ENCODE measurements at places on chromosomes 2 and 18.
A peak's percentile ranks its signal among the peaks of the same experiment; 100 is the strongest.

DNA sequence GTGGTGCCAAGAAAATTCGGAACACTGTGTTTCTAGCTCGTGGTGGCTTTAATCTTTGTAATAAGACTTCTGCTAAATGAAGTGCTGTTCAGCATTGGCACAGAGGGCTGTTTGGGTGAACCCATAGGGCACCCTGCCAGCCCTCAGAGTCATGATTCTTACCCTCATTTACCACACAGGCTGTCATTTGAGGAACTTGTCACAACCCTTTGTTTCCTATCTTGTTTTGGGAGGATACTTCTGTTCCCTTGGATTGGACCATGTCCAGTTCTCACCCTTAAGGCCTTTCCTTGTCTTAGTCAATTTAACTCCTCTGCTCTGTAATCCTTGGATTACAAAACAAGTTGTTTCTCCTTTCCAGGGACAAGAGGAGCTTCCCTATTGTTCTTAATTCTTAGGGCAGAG, 225.7 kb downstream of the MTX2 start:
- DNase-seq: no peak

GRCh38 chr2:219542931-219543595, 546 bp downstream of the CHPF start:
- DNase-seq: peak; percentile 47

GRCh38 chr2:54577035-54577434, 120.9 kb downstream of the SPTBN1 start:
- DNase-seq: no peak

- DNase-seq: no peak
Observed at GRCh38 chr2:42713920-42714319, 50.0 kb downstream of the OXER1 start.

DNA sequence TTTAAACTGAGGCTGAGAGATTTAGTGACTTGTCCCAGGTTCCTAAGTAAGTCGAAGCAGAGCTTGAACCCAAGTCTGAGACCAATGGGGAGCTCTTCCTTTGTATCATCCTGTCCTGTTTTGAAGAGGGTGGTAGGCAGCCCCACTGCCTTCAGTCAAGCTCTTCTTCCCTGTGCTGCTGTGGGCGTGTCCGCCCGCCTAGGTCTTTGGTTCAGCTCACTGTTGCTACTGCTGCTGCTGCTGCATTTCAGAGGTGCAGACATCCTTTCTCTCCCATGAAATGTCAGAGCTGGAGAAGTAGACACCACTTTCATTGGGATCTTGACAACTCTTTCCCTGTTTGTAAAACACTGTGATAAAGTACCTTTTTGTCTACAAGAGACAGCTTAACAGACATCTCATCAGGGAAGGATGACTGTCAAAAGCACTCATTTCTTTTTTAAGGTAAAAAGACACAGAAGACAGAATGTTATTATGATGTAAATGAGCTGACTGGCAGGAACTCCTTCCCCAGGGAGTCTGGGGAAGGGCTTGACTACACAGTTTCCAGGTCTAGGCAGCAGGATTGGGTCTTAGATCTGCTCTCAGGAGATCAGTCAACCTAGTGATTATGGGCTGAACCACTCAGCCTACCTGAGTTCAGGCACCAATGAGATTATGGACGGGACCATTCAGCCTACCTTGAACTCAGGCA, 91.7 kb upstream of the TRIB2 start:
- DNase-seq: no peak

DNA sequence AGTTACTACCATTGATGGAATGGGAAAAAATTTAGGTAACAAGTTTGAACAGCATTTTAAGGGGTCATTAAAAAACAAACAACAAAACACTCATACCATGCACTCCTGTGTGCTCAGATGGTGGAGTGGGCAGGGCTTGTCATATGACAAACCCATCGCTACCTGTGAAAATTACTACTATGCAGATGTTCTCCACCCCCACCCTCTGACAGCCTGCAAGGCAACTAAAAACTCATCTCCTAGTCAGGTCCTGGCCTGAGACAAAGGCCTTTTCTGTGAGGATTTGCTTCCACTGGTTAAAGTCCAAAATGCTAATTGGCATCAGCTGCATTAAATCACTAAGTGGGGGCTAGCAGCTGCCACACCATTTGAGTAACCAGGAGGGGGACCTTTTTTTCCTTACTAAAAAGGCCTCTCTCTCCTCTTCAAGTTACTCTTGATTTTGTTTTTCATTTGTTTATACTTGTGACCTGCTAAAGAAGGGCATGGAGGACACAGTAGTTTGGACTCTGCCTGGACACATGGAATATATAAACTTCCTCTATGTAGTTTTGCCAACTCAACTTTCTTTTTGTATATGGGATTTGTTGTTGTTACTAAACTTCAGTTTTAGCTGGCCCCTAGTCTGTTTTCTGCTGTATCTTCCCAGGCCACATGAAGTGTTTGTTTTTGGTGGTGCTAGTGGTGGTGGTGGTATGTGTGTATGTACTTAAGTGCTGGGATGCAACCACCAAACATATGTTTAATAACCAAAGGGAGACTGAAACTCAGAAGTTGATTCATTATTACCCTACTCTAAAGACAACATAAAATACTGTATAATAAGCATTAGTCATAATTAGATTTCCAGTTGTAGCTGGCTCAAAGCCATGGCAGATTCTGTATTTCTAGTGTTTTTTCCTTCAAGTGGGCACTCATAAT, 121.3 kb downstream of the MAP4K4 start:
- DNase-seq: no peak

DNA sequence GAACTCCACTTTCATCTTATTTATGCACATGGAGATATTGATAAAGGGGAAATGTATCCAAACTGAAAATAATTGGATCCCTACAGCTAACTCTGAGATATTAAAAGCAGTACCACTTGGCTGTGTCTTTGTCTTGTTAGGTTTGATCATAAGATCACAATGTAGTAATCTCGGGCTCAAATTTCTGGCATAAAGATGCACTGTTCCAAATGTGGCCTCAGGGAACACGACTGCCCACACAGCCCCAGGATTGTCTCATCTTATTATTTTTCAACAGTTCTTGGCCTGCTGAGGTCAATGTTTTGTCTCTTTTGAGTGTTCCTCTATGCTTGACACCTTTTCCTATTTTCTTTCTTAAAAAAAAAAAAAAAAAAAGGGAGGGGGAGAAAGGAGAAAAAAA, 114.1 kb downstream of the GBX2 start:
- DNase-seq: no peak

DNA sequence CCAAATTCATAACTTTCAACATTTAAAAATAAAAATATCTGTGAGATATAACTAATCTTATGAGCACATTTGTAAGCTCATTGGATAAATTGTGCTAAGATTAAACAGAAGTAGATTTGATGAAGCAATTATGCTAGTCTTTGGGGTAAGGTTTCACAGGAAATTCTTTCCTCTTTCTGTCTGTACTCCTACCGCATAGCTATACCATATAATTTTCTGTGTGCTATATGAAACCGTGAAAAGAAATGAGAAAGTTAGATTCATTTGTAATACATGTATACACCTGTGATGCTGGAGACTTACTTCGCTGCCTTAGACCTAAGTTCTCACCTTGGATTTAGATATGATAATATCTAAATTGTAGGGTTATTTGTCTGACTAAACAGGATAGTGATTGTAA, 184.7 kb downstream of the PPP1R1C start:
- no peak for DNase-seq

- no peak for DNase-seq
Observed at GRCh38 chr2:224747765-224748164, 31.6 kb upstream of the CCDC195 start.

DNA sequence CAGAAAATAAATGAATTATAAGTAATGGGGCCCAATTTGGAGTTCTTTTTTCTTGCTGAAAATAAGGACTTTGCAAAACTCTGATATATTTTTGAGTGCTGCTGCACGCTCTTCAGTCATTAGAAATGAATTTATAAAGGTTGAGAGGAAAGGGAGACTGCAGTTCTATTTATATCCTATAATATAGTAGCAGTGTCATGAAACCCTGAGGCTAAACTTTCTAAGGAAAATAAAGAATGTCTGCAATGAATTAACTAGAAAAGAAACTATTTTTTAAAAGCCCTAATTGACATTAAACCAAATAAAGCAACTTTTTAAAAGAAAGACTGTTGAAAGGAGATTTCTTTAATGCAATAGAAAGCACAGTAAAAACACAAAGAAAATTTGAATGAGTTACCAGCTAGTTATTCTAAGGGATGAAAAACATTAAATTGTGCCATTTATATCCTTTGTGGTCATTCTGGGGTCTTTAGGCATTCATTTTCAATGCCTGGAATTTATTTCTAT, 1072.8 kb upstream of the TMEFF2 start:
- DNase-seq: no peak

DNA sequence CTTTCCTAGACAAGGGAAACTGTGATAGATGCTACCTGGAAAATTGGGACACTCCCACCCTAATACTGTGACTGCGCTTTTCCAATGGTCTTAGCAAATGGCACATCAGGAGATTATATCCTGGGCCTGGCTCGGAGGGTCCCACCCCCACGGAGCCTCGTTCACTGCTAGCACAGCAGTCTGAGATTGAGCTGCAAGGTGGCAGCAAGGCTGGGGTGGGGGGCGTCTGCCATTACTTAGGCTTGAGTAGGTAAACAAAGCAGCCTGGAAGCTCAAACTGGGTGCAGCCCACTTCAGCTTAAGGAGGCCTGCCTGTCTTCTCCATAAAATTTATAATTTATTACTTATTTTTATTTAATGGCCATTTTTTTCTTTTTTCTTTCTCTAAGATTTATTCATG, 802.1 kb upstream of the SLC39A10 start:
- no peak for DNase-seq

DNA sequence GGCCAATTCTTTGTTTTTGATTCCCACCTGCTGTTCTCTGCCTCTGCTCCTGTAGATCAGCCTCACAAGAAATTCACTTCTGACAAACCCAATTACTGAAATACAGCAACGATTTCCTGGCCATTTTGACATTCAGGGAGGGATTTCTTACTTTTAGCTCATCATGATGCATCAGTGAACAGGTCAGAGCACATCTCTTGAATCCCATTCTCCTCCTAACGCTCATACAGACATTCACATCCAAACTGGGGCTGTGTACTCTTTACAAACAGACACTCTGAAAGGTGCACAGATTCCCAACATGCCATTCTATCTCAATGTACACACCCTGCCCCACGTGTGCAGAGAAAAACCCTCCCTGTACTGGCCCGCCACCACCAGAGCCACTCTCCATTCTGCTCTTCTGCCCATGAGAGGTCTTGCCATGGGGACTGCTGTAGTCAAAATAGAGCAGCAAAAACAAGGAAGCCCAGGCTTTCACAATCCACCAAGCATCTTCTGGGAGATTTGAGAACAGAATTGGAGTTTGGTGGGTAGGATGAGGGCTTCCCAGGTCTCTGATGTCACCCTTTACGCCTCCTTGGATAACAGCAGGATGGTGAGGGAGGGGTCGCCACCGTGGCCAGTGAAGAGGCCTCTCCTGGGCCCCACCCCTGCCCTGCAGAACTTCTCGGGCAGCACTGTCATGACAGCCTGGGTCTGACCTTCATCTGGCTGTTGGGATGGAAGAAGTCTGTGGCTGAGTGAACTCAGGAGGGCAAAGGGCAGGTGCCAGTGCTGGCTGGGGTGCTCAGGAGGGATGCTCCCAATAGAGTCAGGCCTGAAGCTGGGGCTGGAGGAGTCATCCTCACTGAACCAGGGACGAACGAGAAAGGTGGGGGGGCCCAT, 41.9 kb upstream of the ZFP36L2 start:
- DNase-seq: no peak

GRCh38 chr2:85437488-85438200, 19.1 kb downstream of the SH2D6 start:
- peak; percentile 66 for DNase-seq

DNA sequence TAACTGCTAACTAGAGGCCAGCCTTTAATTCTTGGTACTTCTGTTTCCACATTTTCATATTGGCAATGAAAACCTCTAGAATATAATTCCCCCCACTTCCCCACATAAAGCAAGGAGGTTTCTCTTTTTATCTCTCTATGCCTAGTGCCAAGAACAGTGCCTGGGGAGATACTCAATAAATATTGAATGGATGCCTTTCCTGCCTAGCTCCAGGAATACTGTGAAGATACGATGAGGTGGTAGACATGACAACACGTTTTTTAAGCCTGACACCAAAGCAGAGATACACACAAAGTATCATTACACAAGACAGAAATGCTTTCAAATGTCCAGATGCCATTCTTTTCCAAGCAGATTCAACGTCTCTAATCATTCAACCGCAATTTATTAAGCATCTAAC, 535.5 kb downstream of the XIRP2 start:
- DNase-seq: no peak

GRCh38 chr2:172193331-172194089, 90.8 kb upstream of the DLX2 start:
- DNase-seq: no peak

GRCh38 chr2:139477618-139478017, 697.4 kb upstream of the NXPH2 start:
- DNase-seq: no peak

DNA sequence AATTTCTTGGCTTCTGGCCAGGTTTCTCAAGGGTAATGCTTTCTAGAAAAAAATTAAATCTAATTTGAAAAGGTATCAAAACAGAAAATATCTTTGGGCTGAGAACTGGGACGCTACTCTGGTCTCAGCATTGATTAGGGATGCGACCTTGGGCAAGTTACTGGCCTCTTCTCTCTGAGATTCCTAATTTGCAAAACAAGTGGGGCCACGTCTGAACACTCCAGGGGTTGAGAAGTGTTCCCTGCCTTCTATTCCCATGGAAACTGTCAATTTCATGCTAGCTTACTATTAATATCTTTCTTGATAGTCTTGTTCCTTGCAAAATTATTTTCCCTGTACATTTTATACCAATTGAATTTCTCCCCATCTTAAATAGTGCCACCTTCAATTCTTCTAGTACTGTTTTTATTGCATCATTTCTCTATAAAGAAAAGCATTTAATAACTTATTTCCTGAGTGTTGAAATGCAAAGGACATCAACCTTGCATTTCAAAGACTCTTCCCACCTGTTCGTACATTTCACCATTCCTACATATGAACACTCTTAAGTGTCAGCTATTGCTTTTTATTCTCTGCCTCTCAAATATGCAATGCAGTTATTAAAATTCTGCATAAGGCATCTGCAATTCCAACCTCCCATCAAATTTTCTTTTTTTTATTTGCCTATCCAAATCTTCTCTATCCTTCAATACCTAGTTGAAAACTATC, 118.3 kb upstream of the DSEL start:
- no peak for DNase-seq

DNA sequence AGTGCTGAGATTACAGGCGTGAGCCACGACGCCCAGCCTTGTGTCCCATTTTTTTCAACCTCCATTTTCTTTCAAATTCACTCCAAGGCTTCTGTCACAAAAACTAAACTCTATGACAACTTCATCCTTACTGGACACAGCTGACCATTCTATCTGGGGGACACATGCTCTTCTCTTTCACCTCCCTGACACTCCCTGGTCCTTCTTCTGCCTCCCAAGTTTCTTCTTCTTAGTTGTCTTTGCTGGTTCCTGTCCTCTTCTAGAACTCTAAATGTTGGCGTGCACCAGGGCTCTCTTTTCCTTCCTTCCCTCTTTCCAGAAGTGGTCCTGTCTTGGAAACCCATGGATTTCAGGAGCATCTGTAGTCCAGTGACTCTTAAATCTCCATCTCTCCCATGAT, 40.1 kb upstream of the LPIN2 start:
- DNase-seq: no peak

- peak; percentile 60 for DNase-seq
Observed at GRCh38 chr2:217279556-217279955, 419.7 kb upstream of the TNP1 start.

Data from urothelium cell line (cell line).